Hippocampal formation (tissue), 2 donors: ENCODE measurements at places on chromosomes 5 and 9.

DNA sequence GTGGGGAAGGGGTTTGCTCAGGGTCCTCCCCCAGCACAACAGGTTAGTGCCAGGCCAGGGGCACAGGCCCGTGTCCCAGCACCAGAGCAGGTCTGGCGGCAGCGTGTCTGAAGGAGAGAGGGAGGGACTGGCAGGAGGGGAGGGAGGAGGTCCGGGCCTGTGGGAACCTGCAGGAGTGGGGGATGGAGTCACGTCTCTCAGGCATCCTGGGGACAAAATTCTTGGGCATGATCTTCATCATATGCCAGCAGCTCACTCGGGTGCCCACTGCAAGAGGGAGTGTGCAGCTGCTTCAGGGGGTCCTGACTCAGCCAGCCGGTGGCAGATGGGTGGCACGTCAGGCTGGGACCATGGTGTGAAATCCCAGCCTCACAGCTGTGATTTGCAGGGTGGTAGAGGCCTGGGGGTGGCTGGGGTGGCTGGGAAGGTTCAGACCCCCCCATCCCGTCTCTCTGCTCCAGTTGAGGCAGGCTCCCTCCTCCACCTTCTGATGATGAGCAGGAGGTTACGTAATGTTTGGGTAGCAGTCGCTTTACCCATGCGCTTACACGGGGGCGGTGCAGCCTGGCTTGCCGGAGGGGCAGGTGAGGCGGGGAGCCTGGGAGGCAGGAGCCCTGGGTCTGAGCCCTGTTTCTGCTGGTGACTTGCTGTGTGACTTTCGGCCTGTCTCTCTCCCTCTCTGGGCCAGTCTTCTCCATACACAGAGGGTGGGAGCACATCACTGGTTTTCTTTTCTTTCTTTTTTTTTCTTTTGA, 40.5 kb downstream of the NCS1 start:
- DNase-seq: no peak

DNA sequence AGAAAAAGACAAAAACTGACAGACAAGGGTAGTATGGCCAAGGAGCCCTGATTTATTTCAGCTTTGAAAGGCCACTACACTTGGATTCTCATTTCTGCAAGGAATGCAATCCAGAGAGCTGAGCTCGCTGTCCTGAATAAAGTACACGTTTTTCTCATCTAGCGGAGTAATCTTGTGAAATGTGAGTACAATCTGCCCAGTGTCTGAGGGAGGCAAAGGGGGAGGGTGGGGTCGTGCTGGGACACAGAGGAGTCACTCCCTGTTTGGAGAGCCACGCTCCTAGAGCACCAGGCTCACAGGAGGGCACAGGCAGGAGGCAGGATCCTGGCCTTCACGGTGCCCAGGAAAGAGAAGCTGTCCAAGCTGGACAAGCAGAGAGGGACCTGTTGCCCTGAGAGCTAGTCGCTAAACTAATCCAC, 51.0 kb upstream of the IFNK start:
- DNase-seq: peak; percentile 35

DNA sequence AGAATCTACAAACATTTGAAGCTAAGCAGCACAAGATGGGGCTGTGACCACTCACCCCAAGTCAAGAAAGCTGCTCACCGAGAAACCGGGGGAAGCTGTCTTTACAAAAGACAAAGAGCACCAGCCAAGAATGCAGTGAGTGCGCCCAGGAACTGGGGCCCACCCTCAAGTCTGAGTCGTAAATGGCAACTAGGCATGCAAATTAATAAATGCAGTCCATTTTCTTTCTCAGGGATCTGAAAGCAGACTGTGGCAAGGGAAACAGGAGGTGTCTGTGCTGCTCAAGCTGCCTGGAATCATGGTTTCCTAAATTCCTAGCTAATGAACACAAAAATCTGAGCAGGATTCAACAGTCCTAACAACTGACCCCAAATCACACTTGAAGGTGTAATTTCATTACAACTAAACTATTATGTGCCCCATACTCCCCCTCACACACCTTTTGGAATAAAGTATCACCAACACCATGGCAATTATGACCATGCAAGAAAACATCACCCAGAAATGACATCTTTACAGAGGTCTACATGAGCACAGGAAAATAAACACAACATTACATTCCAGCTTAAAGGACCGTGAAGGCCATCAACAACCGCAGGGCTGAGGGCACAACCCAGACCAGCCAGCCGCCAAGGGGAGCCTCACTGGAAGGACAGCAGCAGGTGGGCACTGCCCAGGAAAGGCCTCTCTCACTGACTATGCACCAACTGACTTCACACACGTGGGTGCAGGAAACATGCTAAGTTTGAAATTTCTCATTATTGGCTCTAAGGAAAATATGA, 17.6 kb downstream of the NSUN2 start:
- no peak for DNase-seq

DNA sequence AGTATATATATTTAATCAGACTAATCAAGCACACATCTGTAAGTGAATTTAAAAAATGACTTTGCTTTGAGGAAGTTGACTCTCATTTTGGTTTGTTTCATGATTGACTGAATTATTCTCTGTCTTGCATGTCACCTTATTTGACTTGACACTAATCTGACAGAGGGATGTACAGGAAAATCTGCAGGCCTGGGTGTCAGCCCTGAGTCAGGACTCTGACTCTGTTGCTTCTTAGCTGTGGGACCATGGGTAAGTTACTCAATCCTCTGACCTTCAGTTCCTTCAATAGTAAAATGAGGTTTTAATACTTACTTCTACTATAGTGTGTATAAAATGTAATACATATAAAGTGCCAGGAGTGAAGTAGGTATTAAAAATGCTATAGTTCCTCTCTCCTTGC, 415.9 kb downstream of the ARHGEF28 start:
- DNase-seq: no peak

DNA sequence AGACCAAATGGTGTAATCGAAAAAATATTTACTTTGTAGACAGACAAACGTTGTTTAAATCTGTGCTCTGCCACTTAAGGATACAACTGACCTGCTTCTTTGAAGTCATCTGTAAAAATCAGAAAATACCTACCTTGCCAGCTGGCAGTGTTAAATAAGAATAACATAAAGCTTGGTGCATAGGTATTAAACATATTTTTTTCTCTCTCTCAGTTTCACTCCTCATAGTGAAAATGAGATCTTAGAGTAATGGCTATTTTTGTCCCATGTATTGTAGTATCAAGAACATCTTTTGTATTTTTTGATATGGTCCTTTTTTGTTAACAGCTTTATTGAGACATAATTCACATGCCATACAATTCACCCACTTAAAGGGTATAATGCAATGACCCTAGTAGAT, 17.9 kb upstream of the RANBP17 start:
- no peak for DNase-seq

DNA sequence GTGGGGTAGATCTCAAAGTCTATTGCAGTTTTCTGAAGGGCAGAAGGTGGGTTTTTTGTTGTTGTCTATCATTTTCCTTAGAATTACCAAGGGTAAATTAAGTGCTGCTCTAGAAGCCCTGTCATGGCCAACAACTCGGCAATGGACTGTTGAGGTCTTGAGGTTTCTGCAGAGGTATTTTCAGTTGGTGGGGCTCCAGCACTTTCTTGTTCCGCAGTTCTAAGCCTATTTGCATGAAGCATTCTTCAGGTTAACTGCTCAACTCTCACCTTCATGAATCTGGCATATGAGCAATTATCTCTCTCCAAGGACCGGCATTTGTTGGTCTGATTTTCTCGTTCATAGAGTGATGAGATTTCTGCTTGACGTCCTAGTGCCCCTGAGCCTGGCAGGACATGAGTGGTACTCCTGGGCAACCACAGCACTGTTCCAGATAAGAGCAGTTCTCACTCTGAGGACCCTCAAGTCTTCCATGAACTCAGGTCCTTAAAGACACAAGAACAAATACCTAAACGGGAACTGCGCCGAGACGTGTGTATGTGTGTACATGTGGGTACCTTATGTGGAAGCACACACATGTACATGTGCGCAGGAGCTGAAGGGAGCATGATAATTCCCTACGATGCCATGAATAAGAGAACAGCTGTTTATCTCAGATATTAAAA, 544.5 kb downstream of the CSNK1G3 start:
- no peak for DNase-seq

DNA sequence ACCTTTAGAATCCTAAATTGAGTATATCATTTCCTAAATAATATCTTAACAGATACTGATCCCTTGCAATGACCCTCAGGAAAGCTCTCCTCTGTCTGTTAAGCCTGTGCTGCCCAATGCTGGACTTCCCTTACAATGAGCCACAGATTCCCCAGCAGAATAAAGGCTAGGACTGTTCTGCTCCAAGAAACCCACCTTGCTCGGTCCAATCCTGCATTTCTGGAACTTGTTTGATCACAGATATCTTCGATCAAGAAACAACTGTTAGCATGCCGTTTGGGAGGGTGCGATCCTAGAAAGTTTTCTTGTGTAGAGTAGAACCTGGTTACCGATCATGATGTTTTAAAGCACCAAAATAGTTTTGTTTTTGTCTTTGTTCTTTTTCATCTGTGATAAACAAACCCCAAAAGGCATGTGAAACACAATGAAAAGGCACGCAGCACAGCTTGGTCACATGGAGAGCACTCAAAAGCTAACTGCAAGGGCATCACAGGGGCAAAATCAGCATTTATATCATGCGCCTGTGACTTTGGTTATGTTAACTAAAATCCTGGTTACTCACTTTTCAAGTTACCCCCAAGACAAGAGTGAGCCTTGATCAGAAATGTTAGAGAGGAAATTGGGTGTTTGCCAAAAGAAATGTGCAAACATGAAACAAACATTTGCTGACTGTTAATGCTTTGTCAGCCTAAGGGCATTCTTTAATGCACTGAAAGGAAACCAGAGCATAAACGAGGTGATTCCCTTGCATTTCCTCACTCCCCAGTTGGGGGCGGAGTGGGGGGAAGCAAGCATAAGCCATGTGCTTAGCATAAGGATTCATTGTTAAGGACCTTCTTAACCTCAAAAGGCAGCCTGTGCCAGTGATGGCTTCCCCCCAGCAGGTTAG, 61.9 kb upstream of the ADAMTS16 start:
- DNase-seq: no peak

DNA sequence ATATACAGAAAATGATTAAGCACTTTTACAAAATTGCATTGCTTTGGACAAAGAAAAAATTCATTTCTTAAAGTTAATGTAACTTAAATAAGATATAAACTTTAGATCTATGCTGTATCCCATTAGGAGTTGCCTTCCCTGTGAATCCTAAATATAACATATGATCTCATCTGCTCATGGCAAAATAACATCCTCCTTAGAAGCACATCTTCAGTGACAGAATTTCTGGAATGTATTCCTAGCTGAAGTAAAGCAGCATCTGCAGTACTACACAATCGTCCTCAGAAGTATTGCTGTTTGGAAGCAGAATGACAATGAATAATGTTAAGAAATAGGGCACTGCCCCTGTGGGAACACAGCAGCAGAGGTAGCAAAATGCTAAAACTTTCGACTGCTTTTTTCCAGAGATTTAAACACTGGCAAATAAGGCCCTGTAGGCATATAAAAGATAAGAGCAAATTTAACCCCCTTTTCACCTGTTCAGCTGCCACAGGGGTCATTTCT, 571.0 kb downstream of the PTPRD start:
- DNase-seq: no peak

DNA sequence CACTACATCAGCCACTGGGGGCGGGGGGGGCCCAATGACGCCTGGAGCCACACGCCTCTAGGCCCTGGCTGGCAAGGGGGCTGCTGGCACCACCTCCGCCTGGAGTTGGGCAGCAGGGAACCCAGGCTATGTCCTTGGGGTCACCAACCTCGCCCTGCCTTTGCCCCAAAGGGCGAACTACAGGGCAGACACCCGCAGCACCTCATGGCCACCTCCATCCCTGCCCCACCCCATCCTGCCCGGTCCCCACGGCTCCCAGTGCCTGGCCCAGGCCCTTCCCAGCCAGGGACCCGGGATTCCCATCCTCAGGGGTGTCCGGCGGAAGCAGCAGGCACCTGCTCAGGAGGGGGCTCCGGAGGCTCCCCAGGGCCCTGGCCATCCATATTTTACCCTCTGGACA, 37.0 kb downstream of the NACC2 start:
- no peak for DNase-seq

- DNase-seq: no peak
Observed at GRCh38 chr9:119418721-119419120, 49.5 kb upstream of the BRINP1 start.

GRCh38 chr5:126182971-126183695, 240.1 kb upstream of the GRAMD2B start:
- DNase-seq: peak; percentile 91

DNA sequence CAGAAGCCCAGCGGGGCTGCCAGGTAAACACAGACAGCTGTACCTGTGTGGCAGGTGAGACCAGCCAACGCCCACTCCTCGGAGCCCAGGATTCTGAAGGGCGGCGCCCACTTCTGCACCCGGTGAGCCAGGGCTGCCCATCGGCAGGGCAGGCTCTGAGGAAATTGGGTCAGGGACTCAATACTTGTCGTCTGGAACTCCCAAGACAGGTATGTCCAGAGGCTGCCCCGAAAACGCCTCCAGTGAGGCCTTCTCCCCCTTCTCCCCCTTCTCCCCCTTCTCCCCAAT, 19.8 kb downstream of the GLT6D1 start:
- no peak for DNase-seq

GRCh38 chr9:15743512-15743911, 190.7 kb downstream of the CCDC171 start:
- DNase-seq: no peak

GRCh38 chr9:88994469-88995199, 3.4 kb downstream of the S1PR3 start:
- DNase-seq: no peak

DNA sequence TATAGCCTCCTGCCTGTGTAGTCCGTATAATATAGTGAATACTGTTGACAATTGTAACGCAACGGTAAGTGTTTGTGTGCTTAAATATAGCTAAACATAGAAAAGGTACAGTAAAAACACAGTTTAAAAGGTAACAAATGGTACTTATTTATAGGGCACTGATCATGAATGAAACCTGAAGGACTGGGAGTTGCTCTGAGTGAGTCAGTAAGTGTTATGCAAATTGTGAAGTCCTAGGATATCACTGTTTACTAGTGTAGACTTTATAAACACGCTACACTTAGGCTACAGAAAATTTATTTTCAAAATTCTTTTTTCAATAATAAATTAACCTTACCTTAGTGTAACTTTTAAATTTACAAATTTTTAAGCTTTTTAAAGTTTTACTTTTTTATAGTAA, 1090.1 kb downstream of the CDH9 start:
- DNase-seq: no peak

- DNase-seq: no peak
Observed at GRCh38 chr5:172223901-172224873, 30.2 kb downstream of the EFCAB9 start.

DNA sequence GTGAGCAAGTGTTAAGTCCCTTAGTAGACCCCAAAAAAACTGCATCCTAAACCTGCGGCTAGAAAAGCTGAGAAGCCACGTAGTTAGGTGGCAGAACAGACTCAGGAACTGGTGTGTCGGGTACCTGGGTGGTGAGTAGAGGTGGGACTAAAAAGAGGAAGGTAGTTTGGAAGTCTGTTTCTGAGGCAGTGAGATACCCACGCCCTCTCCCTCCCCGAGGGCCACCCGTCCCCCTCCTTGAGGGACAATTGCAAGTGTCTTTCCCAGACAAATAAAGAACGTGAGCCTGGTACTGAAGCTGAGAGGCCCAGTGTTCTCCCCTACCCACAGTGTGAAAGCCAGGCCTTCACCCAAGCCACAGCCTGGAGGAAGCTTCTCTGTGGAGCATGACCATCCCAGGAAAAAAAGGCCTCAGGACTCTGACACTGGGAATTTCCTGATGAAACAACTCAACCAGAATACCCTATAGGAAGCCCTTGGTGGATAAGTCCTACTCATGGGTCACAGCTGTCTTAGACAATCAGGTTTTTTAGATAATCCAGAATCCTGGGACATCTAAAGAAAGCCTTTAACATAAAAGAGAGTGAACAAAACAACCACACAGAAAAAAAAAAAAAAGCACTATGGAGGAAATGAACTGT, 7.0 kb upstream of the CD74 start:
- DNase-seq: no peak

- DNase-seq: no peak
Observed at GRCh38 chr9:124036578-124036977, 25.0 kb downstream of the LHX2 start.
